ENCODE measurements at places on chromosomes 1 and 21.

GRCh38 chr1:165463978-165464377, 19.1 kb upstream of the RXRG start:
- DNase-seq, result no peak

- DNase-seq, result no peak
Measured at GRCh38 chr1:51776408-51776807, 102.1 kb downstream of the NRDC start.

GRCh38 chr1:198106011-198106410, 50.8 kb upstream of the NEK7 start:
- no peak for DNase-seq

GRCh38 chr1:29579821-29580425, 343.6 kb downstream of the PTPRU start:
- no peak for DNase-seq

DNA sequence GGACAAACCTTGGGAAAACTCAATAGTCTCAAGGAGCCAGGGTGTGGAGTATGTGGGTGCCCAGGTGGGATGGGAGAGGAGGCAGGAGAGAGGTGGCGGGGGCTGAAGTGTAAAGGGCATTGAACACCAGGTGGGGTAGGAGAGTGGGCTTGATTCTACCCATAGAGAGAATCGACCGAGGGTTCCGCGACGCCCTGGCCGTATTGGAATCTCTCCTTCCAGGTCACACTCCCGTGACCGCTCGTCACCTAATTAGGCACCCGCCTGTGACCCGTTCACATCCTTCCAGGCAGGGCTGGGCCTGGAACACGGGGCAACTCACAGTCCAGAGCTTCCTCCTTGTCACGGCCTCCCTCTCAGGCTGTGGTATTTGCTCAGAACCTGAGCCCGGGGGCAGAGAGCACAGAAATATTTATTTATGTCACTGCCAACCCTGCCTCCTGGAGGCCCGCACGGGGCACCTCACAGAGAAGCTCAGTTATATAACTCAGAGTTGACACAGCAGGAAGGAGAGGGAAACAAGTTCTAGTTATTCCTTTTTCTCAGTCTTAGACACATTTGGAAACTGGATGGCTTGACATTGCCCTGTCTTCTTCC, 12.0 kb downstream of the NCMAP start:
- DNase-seq, result no peak

- DNase-seq, result no peak
Measured at GRCh38 chr1:160413716-160414115, 13.4 kb downstream of the VANGL2 start.

- no peak for DNase-seq
Measured at GRCh38 chr1:58859769-58860485, 76.1 kb upstream of the JUN start.

DNA sequence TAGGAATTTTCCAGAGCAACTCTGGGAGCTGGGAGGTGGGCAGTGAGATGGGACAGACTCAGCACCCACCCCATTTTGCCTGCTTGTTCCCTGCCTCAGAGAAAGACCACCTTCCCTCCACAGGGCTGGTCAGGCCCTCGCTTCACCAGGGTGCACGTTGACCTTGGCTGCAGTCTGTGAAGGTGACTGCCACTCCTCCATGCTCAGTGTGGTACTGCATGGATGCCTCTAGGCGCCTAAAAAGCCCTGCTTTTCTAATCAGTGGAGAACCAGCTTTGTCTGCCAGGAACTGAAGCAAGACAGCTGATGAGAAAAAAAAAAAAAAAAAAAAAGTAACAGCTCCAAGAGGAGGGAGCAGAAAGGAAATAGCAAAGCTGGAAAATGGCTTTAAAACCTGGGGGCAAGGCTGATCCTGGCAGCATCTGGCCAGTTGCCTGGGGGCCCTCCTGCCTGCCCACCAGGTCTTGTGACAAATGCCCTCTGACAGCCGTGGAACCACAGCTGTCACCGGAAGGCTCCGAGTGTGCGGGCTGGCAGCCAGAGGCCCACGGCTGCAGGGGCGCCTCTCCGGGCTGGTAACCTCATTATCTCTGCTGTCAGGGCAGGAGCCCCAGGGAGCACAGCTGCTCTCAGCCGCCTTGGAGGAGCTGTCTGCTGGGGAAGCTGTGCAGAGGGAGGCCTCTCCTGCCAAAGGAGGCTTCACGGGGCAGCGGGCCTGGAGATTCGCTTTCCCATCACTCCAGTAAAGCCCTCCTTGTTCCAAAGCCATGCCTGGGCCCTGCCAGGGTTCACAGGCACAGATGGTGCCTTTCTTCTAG, 13.7 kb downstream of the KIAA1614 start:
- peak; percentile 6 for DNase-seq

- DNase-seq, result no peak
Measured at GRCh38 chr21:15692711-15693110, 37.1 kb upstream of the USP25 start.

- no peak for DNase-seq
Measured at GRCh38 chr1:145729666-145730436, 10.6 kb downstream of the CD160 start.

- DNase-seq, result no peak
Measured at GRCh38 chr1:16080422-16081150, 7.1 kb upstream of the FAM131C start.

DNA sequence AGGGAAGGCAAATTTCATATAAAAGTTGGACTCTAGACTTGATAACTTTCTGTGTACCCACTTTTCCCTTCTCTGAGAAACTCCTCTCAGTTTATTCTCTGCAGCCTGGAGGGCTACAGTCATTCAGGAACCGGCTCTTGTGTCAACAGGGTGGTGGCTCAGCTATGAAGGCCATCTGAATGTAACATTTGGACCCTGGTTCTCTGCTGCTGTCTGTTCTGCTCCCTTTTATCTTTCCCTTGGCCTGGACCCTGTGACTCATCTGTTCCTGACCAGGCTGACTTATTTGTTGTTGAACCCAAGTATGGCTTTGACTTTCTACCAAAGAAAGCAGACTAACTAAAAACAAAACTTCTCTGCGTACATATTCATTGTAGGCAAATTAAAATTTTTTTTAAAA, 75.4 kb downstream of the CENPF start:
- DNase-seq, result no peak

DNA sequence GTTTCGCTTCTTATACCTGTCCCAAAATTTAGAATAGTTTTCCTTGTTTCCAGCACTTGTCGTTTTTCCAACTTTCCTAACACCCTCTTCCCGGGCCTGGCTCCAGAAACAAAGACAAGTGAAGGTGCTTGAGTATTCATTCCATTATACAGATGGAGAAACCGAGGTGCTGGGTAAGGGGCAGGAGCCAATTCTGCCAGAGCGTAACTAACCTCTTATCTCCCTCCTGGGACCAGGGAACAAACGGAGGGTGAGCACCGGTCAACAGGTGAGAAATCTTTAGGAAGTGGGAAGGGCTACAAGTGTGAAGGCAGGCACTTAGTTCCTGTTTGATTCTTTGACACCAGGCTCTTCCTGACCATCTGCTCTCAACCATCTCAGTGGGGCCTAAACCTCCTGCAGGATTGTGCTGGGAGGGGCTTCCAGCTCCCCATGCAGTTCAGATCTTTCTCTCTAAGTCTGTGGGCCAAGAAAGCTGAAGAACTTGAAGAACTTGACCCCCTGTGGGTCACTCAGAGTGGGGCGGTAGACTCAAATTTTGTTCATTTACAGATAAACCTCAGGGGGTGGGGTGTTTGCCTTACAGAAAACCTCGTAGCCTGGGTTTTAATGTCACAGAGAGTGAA, 8.7 kb downstream of the PLXNA2 start:
- no peak for DNase-seq

- DNase-seq, result no peak
Measured at GRCh38 chr1:38870996-38871395, 2.2 kb downstream of the MYCBP start.

GRCh38 chr1:41353744-41354143, 7.5 kb upstream of the FOXO6 start:
- no peak for DNase-seq

GRCh38 chr21:46155514-46156377, at the start of gene FTCD:
Gene FTCD (minus strand): TSS chr21:46155579. CDS start chr21:46155523, 56 bp downstream.
- no peak for DNase-seq

- DNase-seq, result no peak
Measured at GRCh38 chr21:32315511-32316281, 17.0 kb downstream of the MRAP start.

GRCh38 chr1:97505289-97505688, 415.5 kb downstream of the DPYD start:
- no peak for DNase-seq

- DNase-seq, result no peak
Measured at GRCh38 chr1:67201891-67202290, 35.6 kb downstream of the IL23R start.

GRCh38 chr1:24111996-24112779, at the start of gene MYOM3:
Gene MYOM3 (minus strand): TSS chr1:24112135. CDS start chr1:24108636, 3,499 bp downstream.
- peak; percentile 32 for DNase-seq

GRCh38 chr1:185008838-185009237, 34.5 kb upstream of the NIBAN1 start:
- DNase-seq, result no peak

GRCh38 chr1:93471911-93472310, 24.0 kb downstream of the FNBP1L start:
- DNase-seq, result no peak

- no peak for DNase-seq
Measured at GRCh38 chr1:234697741-234698140, 87.8 kb upstream of the IRF2BP2 start.

GRCh38 chr21:26918323-26919079, 48.4 kb downstream of the ADAMTS5 start:
- no peak for DNase-seq

GRCh38 chr1:44316231-44316759, 38.8 kb downstream of the ERI3 start:
- DNase-seq, result no peak

DNA sequence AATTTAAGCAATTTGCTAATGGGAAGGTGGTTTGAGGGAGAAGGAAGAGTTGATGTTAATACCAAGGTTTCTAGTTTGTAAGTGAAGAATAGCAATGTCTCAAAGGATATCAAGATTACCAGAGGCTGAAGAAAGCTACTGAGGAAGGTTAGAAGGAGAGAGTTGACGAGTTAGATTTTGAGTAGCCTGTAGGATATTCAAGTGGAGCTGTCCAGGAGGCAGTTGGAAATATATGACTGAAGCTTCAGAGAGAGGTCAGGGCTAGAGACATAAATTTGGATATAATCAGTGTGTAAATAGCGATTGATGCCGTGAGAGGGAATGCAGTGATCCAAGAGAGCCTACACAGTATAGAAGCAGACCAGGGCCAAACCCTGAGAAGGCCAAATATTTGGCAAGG, 48.4 kb downstream of the PBX1 start:
- DNase-seq, result no peak

- DNase-seq, result no peak
Measured at GRCh38 chr1:57963581-57963980, 539.7 kb upstream of the DAB1 start.

- no peak for DNase-seq
Measured at GRCh38 chr1:243896313-243896712, 46.3 kb upstream of the AKT3 start.

- no peak for DNase-seq
Measured at GRCh38 chr1:88088481-88088880, 595.6 kb upstream of the PKN2 start.

DNA sequence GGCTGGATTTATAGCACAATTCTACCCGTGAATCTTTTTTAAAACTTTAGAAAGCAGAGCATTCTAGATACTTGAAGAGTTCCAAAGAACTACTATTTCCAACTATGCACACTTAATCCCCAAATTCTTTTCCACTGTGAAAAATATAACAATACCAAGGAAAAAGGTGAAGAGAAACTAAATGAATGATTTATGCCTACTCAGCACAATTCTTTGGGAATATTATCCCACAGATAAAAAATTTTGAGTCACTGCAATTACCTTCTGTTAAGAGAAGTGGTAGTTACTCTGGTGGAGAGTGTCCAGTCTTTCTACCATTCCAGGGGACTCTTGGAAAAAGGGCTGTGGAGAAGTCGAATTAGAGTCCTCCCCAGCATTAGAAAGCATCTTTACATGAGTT, 39.2 kb downstream of the ERO1B start:
- DNase-seq, result no peak

- no peak for DNase-seq
Measured at GRCh38 chr1:7300893-7301663, 470.0 kb upstream of the VAMP3 start.

DNA sequence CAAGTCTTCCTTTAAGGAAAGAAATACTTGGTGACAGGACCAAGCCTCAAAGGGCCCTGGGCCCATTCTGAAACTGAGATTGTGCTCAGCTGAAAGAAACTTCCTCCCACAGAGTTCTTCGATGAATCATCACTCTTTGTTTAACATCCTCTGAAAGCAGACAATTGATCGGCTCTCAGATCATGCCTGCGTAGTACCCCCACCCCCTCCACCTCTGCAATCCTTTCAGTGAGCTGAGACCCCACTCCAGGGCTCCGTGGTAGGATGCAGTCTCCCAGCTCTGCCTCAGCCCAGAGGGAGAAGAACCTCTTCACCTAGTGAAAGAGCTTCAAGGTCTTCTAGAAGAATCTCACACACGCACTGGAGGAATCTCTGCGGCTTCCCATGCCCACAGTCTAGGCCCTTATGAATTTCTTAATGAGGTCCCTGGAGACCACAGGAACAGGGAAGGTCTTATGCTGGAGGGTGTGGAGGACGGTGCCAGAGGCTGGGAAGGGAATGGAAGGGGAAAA, 104.9 kb upstream of the SOD1 start:
- no peak for DNase-seq

DNA sequence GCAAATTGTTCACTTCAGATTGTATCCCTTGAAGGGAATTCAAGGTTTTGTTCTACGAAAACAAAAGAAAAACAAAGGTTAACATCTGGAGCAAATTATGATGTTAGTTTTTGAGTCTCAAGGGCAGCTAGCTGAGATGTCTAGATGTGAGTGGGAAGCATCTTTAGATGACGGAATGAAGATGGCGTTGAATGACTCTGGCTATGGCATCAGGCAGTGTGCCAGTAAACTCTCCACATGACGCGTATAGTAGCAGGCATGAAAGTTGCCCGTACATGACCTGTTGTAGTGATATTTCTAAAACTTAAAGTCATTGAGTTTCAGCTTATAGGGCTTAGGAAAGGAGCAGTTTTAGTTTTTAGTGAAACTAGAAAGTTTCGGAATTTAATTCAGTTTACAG, 12.3 kb upstream of the SDC3 start:
- DNase-seq, result no peak

- no peak for DNase-seq
Measured at GRCh38 chr1:206518206-206518605, 10.9 kb downstream of the RASSF5 start.

DNA sequence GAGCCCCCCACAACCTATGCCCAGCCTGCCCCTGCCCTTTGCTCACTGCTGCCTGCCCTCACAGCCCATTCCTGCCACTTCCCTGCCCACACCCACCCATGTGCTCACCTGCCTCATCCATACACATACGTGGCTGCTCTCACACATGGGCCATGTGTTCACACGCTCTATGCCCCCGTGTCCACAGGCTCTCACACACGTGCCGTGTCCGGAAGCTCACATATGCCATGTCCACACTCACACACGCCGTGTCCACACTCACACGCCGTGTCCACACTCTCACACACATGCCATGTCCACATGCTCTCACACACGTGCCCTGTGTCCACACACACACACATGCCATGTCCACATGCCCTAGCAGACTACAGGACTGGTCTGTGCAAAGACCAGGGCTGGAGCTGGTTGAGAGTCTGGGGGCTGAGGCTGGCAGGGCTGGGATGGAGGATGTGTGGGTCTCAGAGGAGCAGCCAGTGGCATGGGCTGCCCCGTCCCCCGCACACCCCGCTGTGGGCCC, 583 bp upstream of the RNF223 start:
- DNase-seq, result no peak

- no peak for DNase-seq
Measured at GRCh38 chr1:226248091-226248490, 24.6 kb downstream of the MIXL1 start.

All from stimulated activated CD8-positive, alpha-beta memory T cell treated with anti-CD3 and anti-CD28 coated beads, Interleukin-15, amount 100 ng/mL, for 48 hours (primary cell).